Activated T-cell treated with anti-CD3 and anti-CD28 coated beads for 24 hours (primary cell): ENCODE measurements at places on chromosomes 1 and 21.
A peak's percentile ranks its signal among the peaks of the same experiment; 100 is the strongest.

GRCh38 chr1:87673748-87674147, 345.1 kb downstream of the LMO4 start:
- DNase-seq, result no peak

DNA sequence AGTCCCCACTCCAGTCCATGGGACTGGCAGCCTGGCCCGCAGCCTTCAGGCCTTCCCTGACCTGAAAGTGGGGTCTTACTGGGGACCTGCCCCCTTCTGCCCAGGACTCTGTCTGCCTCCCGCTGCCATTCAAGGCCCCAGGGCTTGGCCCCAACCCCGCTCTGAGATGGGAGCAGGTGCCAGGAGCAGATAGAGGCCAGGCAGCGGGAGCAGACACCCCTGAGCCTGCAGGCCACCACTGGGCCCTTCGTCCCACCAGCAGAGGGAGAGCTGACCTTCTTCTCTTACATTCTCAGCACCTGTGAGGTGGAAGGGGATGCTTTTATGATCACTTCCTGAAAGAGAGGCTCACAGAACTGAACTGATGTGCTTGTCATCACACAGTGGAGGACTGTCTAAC, 62.2 kb upstream of the TINAGL1 start:
- DNase-seq, result no peak

GRCh38 chr1:245715970-245716369, 561.2 kb downstream of the KIF26B start:
- DNase-seq, result no peak

DNA sequence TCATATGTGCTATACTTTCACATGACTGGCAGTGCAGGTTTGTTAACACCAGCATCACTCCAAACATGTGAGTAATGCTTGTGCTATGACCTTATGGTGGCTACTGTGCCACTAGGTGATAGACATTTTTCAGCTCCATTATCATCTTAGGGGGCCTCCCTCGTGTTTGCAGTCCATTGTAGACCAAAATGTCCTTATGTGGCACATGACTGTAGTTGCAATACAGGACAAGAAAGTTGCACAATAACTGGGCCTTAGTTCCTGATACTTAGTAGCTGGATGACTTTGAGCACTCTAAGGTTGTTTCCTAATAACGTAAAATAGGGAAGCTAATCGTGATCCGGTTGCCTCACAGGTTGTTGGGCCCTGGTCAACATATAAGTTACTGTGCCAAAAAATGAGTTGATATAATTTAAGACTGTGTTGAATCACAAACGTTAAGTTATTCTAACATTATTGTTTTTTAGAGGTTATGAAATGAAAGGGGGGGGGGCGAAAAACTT, 511 bp upstream of the SNX27 start:
- no peak for DNase-seq

GRCh38 chr1:91427741-91428140, 23.1 kb upstream of the HFM1 start:
- DNase-seq, result no peak

DNA sequence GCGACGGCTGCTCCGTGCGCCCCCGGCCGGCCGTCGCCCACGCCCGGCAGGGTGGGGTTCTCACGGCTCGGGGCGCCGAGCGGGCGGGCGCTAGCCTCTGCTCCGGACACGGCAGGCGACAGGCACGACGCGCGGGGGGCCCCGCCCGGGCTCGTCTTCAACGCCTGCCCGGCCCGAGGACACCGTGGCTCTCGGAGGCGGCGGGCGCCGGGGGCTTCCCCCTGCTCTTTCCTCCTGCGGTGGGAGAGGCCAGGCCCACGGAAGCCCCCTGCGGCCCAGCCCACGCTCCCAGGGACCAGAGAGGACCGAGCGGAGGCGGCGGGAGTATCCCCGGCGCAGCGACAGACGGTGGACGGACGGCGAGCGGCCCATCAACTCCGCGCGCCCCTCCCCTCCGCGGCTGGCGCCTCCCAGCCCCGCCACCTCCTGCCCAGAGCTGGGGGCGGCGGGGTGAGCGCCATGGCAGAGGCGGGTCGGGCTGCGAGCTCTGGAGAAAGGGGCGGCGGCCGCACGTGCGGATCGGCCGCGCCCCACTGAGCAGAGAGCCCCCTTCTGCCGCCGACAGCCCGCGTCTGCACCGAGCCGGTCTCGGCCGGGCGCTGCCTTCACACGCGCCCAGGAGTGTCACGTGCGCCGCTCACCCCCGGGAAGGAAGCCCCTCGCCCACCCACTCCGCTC, at the start of the genes SHE and TDRD10:
Gene SHE, minus strand, starts transcription at position 347 of the 678 bp plus-strand sequence. CDS start 386 bp downstream, outside the sequence.
Gene TDRD10, plus strand, starts transcription at position 154 of the 678 bp plus-strand sequence. CDS start 4,685 bp downstream, outside the sequence.
- DNase-seq, result no peak

DNA sequence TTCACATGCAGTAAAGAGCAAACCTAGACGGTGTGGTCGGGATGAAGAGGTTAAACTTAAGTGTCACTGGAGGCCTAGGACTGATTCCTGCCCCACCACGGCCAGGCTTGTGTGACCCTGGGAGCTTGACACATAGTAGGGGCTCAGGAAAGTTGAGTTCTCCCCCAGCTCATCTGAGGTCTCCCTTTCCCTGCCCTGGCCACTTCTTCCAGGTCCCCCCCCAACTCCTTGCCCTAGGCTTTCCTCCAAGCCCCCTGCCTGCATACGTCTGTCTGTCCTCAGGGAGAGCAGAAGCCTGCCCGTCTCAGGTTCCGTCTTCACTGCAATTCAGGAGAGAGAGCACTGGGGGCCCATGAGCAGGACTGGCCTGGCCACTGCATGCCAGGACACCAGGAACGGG, 225.8 kb downstream of the PTPRU start:
- no peak for DNase-seq

- no peak for DNase-seq
These were observed 19.8 kb downstream of the ATP6V1G3 start for GRCh38 chr1:198520524-198521254.

GRCh38 chr1:151803164-151803563, 2.1 kb downstream of the LINGO4 start:
- no peak for DNase-seq

GRCh38 chr1:22878626-22879025, 94.0 kb downstream of the LACTBL1 start:
- DNase-seq, result no peak

- no peak for DNase-seq
These were observed 26.5 kb downstream of the TMEM63A start for GRCh38 chr1:225855503-225856300.

DNA sequence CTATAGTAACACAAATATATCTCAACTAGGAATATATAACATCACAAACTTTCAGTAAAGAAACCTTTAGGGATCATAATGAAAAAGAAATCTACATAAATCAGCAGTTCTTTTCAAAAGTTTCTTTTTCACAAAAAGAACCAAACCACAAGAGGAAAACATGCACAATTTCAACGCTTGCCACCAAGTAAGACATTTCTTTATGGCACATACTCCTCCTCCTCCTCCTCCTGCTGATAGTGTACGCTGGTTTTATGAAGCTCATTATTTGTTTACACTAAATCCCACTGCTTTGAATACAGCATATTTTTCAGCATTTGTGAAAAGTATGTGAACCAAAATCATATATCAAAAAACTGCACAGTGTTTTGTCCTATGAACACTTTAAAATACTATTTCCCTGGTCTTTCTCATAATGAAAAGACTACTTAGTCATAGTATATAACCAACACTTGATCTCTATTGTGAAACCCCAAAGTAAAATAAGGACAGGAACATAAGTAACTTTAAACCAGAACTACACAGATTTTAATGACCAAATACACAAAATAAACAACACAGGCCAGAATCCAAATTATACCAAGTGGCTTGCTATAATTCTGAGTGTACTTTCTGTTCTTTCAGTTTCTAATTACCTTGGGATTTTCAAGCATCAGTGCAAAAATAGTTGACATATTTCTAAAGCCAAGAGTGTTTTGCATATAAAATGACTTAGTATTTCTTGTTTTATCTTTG, 184.2 kb downstream of the EIF4G3 start:
- DNase-seq, result no peak

DNA sequence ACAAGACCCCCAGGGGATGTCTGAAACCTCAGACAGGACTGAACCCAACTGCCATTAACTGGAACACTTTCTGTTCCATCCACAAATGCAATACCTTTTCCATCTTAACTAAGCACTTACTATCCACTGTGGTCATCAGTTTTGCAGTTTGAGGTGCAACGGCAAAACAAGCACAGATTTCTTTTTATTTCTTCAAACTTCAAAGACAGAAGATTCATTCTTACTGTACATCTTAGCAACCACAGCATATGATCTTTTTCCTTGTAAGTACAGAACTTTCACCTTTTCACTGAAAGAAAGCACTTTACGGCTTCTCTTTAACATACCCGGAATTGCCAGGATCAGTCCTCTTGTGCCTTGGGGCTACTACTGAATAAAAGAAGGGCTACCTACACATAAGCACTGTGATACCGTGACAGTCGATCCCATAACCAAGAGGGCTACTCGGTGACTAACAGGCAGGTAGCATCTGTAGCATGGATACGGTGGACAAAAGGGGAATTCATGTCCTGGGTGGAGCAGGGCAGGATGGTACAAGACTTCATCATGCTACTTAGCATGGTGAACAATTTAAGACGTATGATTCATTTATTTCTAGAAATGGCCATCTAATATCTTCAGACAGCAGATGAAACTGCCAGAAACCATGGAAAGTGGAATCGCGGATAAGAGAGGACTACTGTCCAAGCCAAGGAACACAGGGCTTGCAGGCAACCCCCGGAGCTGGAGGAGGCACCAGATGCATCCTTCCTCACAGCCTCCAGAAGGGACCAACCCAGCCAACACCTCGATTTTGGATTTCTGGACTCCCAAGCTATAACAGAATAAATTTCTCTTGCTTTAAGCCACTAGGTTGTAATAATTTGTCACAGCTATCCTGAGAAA, 18.4 kb downstream of the ERG start:
- DNase-seq, result no peak

GRCh38 chr1:49111931-49112330, 335.2 kb upstream of the BEND5 start:
- no peak for DNase-seq

GRCh38 chr1:5917281-5917590, 75.0 kb downstream of the NPHP4 start:
- no peak for DNase-seq

DNA sequence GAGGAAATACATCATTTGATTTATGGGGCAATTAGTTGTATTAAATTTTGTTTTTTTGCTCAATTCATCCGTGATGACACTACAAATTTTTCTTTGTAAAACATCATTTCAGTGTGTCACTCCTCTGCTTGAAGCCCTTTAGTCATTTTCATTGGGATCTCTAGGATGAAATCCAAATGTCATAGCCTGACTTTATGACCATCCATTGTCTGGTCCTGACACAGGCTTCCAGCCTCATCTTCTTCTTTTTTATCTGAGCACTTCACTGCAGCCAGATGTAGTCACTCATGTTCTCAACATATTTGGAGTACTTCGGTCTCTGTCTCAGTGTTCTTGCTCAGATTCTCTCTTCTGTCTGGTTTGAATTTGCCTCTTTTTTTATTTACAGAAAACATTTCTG, 173.1 kb downstream of the HMCN1 start:
- no peak for DNase-seq

DNA sequence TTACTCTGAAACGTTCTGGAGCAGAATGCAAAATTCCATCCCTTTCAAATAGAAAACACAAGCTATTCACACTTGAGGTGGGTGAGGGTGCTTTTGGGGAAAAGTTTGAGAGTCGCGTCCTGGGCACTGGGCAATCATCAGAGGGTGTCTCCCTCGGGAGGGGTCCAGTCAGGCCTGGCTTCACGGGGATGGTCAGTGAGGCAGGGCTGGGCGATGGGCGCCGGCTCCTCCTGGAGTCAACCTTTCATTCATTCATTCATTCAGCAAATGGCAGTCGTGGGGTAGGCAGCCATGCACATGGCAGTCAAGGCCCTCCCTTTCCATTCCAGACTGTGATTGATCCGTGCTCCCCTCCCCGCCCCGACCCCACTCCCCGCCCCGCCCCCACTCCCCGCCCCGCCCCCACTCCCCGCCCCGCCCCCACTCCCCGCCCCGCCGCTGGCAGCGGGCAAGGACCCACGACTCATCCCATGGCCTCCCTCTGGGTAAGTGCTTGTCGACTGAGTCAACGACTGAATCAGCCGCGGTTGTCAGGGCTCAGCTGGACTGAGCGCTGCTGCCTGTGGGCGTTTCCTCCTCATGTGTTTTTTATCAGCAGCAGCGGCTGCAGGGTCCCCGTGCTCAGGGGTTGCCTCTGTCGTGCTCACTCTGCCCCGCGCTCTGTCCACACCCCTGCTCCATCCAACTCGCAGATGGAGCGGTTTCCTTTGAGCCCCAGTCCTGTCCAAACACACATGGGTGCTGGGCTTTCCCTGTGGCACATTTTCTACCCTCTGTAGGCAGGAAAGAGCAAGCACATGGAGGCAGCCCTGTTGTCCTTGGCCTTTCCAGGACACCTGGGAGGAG, 12.5 kb upstream of the SPSB1 start:
- DNase-seq, result peak; percentile 68

DNA sequence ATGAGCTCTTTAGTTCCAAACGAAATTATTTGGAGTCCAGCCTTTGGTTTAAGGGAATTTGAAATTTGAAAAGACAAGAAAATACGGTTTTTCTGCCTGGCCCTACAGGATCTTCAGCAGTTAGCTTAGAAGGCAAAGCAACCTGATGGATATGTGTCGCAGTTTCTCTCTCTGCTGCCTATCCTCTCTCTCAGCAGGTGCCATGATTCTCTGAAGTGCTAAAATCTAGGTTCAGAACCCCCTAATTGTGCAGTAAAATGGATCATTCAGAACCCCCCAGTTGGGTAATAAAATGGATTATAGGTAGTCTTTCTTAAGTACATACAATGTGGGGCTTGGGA, 446 bp upstream of the DEPDC1 start:
- no peak for DNase-seq

- DNase-seq, result no peak
These were observed 308.0 kb downstream of the RRAGC start for GRCh38 chr1:38551318-38552307.

DNA sequence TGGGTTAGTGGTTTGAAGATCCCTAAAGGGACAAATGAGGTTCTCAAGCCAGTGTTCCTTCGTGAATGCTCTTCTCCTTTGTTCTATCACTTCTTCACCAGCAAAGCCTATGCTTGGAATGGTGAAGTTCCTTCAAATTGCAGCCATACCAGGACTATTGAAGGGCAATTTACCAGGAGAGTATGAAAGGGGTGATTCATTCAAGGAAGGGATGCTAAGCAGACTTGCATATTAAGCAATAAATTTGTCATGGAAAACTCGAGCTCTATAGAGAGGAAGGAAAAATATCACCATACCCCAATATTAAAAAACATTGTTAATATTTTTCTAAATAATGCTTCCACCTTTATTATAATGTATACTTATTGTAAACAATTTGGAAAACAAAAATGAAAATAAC, 9.3 kb upstream of the TSNAX start:
- DNase-seq, result no peak

- no peak for DNase-seq
These were observed 141.8 kb downstream of the AKT3 start for GRCh38 chr1:243708210-243708609.

DNA sequence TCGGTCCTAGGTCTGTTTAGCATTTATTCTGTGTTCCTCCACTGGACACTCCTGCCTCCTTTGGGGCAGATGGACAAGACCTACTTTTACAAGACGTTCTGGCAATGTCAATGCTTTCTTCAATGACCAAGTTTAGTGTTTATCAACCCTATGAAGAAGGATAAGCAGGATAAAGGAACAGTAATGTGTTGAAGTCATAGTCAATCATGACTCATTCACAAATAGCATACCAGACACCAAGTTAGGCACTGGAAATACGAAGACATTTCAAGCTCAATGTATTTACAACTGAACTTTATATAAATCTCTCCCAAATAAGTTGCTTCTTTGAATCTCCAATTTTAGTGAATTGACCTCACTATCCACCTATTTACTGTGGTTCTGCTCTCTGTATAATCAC, 4.8 kb upstream of the SLC35D1 start:
- no peak for DNase-seq

- no peak for DNase-seq
These were observed 110.9 kb downstream of the MRPS6 start for GRCh38 chr21:34184232-34184631.
